ENCODE measurements at places on chromosomes 3 and 15.

GRCh38 chr15:70316059-70316600 lies 218.4 kb upstream of the TLE3 start:
- no peak for DNase-seq

GRCh38 chr3:194906229-194906629 lies 220.5 kb downstream of the FAM43A start:
- DNase-seq = no peak

DNA sequence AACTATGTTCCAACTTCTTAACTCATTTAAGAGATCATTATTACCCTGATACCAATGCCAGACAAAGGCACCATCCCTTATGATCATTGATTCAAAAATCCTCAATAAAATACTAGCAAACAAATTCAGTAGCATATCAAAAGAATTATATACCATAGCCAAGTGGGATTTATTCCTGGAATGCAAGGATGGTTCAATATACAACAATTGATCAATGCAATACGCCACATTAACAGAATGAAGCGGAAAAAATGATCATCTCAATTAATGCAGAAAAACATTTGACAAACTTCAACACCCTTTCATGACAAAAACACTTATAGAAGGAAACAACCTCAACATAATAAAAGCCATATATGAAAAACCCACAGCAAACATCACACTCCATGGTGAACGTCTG lies 4.7 kb upstream of the HTR3E start:
- no peak for DNase-seq

GRCh38 chr3:135864060-135864459 lies 101.5 kb upstream of the PPP2R3A start:
- DNase-seq = no peak

DNA sequence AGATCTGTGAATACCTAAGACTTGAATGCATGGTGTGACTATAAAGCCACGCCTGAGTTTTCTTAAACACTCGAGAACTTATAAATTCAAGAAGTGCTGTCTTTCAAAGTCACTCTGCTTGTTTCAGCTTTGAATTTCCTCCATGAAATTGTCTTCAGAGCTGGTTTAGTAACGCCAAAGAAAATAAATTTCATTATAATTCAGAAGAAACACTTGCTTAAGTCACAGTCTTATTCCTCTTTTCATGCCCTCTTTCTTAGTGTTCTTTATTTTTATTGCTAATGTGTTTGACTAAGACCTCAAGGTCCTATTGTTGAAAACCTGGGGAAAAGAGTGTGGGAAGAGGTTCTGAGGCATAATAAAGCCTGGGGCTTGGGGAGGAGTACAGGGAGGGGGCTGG lies 3.3 kb upstream of the RCN2 start:
- no peak for DNase-seq

DNA sequence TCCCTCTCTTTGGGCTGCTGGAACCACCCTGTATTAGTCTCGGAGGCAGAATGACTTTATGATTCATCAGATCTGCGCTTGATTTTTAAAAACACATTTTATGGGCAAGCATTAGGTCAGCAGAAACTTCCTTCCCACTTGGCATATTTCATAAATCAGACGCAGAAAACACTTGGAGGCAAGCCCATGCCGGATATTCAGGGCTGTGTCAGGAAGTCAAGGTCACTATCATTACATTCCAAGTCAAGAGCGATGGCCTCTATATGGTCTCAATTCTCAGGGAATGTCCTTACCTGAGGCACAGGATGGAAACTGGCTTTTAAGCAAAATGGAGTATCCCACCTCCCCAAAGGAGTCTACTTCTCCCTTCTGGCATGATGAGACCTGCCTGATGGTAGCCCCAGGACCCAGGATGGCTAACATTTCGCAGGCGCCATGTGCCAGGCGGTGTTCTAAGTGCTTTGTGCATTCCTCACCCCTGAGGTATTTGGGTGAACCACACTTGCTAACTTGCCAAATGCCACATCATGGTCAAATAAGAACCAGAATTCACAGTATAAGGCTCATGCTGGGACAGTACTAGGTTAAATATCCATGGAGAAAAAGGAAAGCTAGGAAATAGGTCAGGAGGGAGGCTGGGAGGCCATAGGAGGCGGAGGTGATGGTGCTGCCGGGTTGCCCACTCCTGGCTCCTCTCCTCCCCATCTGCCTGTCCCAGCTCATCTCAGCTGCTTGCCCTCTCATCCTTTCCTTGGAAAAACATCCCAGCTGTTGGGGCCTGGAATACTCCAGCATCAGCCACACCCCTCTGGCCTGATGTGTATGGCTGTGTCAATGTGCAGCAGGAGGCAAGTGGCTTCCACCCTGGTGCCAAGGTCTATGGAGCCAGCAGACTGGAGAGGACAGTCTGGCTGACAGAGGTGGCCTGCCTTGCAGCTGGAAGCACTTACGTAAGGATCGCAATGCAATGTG lies 18.8 kb downstream of the BCL2L10 start:
- DNase-seq = no peak
